Glutamatergic neuron (in vitro differentiated cells): ENCODE measurements at places on chromosomes 16 and 17. TPM values are rescaled to one million over a fixed set of nuclear protein-coding genes. Genes with fewer than 3 reads are reported as not detected.
A peak's percentile ranks its signal among the peaks of the same experiment; 100 is the strongest.

DNA sequence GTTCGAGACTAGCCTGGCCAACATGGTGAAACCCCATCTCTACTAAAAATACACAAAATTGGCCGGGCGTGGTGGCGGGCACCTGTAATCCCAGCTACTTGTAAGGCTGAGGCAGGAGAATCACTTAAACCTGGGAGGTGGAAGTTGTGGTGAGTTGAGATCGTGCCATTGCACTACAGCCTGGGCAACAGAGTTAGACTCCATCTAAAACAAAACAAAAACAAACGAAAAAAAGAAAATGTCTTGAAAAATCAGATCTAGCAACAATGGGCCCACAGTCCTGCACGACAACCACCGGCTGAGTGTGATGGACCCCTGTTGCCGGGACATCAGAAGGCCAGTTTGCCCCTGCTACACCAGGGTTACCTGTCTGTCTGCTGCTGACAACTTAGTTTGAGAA lies 3.9 kb upstream of the RMI2 start:
- DNase-seq: no peak

GRCh38 chr16:17206712-17207111 lies 264.0 kb downstream of the XYLT1 start:
- DNase-seq: no peak

DNA sequence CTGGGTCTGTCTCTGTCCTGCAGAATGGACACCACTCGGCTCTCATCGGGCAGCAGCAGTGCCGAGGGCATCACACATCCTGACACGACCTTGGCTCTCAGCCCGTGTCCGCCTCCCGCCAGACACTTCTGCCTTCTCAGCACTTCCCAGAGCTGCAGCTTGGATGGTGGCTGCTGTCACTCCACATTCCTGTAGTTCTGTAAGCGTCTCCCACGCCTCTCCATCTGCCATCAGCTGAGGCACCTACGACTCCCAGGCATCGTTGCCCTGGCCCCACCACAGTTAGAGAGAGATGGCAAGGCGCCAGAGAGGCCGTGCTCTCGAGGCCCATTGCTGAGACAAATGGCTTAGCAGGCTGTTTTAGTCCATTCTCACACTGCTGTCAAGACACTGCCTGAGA lies 195.9 kb upstream of the CHMP6 start:
- no peak for DNase-seq

- no peak for DNase-seq
These were observed 50.5 kb upstream of the CCL1 start for GRCh38 chr17:34413443-34414119.

DNA sequence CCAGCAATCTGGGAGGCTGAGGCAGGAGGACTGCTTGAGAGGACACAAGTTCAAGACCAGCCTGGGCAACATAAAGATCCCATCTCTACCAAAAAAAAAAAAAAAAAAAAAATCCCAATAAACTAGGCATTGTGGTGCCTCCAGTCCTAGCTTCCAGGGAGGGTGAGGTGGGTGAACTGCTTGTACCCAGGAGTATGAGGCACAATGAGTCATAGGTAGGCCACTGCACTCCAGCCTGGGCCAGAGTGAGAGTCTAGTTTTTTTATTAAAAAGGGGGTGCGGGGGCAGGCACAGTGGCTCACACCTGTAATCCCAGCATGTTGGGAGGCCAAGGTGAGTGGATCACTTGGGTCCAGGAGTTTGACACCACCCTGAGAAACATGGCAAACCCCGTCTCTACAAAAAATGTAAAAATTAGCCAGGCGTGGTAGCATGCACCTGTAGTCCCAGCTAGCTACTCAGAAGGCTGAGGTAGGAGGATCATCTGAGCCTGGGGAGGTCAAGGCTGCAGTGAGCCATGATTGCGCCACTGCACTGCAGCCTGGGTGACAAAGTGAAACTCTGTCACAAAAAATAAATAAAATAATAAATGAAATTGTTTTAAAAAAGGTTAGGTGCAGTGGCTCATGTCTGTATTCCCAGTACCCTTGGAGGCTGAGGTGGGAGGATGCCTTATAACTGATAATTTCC lies 7.8 kb upstream of the CHST6 start:
- no peak for DNase-seq

DNA sequence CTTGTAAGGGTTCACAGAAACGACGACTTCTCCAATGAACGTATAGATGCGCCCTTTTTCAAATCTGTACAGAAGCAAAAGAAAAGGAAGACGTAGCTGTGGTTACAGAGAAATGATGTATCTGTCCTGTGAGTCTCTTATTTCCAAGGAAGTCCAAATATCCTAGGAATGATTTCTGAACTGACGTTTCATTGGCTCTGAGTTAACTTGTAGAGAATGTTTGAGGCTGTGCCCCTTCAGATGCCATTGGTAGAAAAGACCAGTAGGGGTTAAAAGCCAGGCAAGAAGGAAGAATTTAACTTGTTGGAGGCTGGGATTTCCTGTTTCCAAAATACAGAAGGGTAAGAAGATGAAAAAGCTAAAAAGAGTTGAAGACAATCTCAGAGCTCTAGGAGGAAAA lies 96.2 kb downstream of the MYO1D start:
- no peak for DNase-seq

- DNase-seq: no peak
These were observed 27.7 kb upstream of the SBK1 start for GRCh38 chr16:28264656-28265055.

DNA sequence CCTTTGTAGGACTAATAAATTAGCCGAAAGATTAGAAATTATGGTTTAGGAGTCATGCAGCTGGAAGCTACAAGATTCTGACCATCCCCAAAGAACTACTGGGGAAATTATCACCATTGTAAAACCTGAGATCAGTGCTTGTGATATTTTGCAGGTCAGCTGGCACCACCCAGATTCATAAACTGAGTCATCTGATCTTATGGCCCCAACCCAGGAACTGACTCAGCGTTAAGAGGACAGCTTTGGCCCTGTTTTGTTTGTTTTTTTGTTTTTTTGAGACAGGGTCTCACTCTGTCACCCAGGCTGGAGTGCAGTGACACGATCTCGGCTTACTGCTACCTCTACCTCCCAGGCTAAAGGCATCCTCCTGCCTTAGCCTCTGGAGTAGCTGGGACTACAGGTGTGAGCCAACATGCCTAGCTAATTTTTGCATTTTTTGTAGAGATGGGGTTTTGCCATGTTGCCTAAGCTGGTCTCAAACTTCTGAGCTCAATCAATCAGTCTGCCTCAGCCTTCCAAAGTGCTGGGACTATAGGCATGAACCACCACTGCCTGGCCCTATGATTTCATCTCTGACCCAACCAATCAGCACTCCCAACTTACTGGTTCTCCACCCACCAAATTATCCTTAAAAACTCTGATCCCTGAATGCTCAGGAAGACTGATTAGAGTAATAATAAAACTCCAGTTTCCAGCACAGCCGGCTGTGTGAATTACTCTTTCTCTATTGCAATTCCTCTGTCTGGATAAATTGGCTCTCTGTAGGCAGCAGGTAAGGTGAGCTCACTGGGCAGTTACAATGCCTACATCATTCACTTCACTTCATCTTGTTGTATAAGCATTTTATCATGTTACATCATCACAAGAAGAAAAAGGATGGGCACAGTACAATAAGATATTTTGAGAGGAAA lies 79.4 kb upstream of the KSR1 start:
- no peak for DNase-seq

GRCh38 chr17:48642843-48643696 lies 16.9 kb upstream of the HOXB9 start:
- DNase-seq: no peak

DNA sequence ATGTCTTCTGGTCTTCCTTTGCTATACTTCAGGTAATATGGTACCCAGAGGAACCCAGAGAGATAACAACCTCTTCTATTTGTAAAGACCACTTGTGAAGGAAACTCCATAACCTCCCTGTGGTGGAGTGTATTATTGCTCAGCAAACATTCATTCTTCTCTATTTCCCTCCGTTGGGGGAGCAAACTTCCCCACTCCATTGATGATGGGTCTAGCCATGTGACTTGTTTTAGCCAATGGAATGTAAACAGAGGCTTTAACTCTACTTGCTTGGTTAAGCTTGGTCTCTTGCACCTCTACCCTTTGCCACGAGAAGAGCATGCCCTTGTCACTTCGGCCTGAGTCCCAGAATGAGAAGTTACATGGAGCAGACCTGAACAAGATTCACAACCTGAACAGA lies 30.0 kb upstream of the SKAP1 start:
- no peak for DNase-seq

DNA sequence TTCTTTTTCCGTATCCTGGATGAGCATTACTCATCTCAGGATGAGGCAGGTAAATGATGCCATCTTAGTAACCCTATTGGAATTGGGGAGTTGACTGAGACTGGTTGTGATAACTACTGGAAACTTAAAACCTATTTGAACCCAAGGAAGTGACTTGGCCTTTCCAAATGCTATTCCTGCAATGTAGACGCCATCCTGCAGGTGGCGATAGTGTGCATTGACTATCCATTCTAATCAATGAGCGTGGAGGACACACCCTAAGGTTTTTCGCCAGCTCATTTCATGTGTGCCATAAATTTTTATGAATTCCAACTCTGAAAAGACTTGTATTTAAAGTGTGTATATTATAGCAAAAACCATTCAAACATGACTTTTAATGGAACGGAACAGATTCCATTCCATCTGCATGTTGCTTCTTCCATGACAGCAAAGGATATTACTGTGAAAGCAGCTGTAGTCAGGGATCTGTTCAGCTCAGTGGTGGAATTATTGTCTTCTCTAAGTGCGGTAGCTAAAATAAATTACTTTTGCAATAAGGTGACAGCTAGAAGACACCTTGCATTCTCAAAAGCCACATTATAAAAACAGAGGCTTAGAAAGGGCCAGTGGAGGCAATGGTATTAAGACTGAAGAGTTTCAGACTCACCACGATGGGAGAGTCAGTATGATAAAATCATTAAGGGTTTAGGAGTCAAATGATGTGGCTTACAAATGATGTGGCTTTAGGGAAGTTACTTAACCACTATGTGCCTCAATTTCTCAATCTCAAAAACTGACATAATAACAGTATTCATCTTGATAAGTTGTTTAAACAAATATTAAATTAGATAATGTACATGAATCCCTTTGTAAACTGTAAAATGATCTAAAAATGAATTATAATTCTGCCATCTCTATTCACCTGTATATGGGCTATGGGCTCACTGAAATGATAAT lies 55.5 kb downstream of the SYT17 start:
- peak; percentile 76 for DNase-seq

GRCh38 chr16:69049146-69049545 lies 56.3 kb upstream of the HAS3 start:
- no peak for DNase-seq

GRCh38 chr17:69061721-69062556 lies 1.2 kb upstream of the ABCA9 start:
- no peak for DNase-seq

- DNase-seq: no peak
These were observed 111.3 kb upstream of the WSCD1 start for GRCh38 chr17:5958850-5959249.

DNA sequence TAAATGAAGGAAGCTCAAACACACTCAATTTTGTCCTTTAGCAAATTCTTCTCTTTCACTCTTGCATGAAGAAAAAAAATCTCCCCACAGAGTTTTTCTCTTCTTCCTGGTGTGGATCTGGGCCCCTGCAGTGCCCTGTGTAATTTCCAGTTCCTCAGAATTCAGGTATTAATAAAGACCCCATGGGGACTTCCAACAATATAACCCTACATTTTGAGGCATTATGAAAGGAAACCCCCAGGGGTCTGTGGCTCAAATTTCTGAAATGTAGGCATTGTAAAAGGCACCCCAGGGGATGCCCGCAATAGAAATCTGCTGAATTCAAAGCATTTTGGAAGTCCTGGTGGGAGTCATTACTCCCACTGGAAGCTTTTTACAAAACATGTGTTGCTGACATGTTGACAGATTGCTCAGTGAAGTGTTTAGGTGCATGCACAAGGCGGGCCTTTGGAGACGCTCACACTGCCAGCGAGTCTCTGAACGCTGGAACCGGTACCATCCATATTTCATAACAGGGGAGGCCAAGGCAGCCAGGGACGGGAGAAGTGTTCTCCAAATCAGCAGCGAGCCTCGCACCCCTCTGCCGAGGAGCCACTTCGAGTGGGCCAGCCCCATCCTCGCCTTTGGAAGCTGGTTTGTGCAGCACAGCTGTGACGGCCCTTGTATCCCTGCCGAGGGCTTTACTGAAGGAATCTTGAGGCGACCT lies 154.0 kb downstream of the ZNF423 start:
- DNase-seq: peak; percentile 82

Gene CRYM
- total RNA-seq: not detected

Gene RNF222
- total RNA-seq: not detected

Gene CLEC3A
- total RNA-seq: not detected

Gene RNF227
- total RNA-seq: 0.49 TPM

Gene COPRS
- total RNA-seq: 13.7 TPM

Gene CTF1
- 1.7 TPM for total RNA-seq

Gene GPR179
- 0.07 TPM for total RNA-seq
